Esophagus (tissue), 2 donors: ENCODE measurements at places on chromosomes 2 and 18. TPM values are rescaled to one million over a fixed set of nuclear protein-coding genes. Genes with fewer than 3 reads are reported as not detected.

CNGA3 gene
- polyA plus RNA-seq, result 0.05 TPM

PROKR1 gene
- 0.01 TPM for polyA plus RNA-seq

CIB4 gene
- not detected for polyA plus RNA-seq

RMC1 gene
- polyA plus RNA-seq, result 19.4 TPM

CAVIN2 gene
- 6.5 TPM for polyA plus RNA-seq

RND3 gene
- 47.6 TPM for polyA plus RNA-seq

FAM228A gene
- polyA plus RNA-seq, result 0.16 TPM

AOX1 gene
- 2.8 TPM for polyA plus RNA-seq

MC2R gene
- not detected for polyA plus RNA-seq
